ENCODE measurements at places on chromosomes 7 and 10.
A peak's percentile ranks its signal among the peaks of the same experiment; 100 is the strongest.

DNA sequence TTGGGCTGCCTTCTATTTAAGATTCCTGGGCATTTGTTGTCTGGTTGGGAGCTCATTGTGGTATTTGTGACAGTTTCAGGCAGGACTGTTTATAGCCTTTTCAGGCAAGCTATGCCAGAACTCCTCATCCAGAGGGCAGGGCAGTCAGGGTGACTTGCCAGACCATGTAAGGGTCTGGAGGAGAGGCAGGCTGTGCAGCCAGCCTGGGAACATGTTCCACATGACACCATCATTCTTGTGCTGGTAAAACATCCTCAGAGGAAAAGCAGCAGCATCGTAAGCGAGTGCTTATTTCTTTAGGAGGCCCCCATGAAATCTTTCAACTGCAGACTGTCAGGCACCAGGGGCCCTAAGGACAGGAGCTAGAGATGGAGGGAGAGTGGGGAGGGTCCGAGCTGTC lies 44.0 kb upstream of the SORBS1 start:
- no peak for DNase-seq

DNA sequence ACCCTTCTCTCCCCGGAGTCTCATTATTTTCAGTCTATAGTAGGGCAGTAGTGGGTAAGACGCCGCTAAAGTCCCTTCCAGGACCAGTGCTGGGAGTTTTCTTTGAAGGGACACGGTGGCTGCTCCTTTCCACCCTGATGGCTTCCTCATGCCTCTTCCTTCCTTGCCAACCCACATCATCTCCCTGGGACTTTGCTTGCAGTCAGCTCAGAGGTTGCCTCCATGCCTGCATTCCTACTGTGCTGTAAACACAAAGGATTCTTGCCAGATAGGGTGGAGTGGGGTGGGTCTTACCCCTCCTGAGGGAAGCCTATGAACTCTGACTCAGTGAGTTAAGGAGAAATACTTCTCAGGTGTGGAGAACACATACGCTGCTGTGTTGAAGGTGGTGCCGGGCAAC lies 59.9 kb upstream of the IGFBP3 start:
- DNase-seq = no peak

GRCh38 chr7:155580367-155580766 lies 34.0 kb upstream of the CNPY1 start:
- no peak for DNase-seq

DNA sequence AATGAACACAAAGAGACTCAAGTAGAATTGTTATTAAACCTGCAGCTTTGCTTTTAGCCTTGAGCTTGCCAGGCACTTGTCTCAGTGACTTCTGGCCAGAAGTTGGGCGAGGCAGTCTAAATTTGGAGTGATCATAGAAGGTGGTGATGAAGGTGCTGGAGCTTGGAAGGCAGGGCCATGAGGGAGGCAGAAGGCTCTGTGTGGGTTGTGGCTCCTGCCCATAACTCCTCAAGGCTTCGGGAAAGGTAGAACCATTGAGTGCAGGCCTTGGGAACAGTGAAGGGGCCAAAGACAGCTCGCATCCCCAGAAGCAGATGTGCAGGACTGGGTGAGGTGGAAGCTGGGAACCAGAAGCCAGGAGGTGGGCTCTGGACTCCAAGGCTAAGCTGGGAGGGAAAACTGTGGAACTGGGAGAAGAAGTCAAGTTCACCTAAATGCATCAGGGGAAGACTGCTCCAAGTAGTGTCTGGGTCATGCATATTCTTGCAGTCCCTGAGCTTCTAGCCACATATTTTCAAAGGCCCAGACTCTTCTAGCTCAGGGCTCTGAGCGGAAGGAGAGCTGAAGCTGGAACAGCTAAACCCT lies 111.1 kb upstream of the HABP2 start:
- DNase-seq = no peak

DNA sequence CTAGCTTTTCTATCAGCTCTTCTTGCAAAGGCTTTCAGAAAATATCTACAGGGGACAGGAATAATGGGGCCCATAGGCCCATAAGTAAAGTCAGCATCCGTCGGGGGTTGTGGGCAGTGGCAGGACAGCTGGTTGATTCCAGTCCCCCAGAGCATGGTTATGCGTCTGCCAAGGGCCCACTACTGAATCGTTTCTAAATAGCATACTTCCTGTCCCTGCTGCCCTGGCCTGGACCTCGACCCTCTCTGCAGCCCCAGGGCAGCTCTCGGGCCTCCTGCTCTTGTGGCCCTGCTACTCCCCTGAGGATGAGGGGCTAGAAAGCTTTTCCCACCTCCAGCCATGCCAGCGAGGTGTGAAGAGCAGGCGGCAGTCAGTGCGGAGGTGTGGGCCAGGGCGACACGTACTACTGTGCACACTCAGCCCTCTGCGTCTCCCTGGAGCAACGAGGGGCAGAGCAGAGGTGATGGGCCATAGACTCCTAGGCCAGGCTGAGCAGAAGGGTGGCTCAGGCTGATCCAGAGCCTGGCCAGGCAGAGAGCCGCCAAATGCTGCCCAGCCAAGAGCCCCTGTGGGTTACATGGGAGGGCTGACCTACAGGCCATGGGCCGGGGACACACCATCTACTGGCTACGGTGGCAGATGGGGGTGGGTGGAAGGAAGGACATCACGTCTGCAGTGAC lies 4.7 kb upstream of the OPN4 start:
- no peak for DNase-seq

DNA sequence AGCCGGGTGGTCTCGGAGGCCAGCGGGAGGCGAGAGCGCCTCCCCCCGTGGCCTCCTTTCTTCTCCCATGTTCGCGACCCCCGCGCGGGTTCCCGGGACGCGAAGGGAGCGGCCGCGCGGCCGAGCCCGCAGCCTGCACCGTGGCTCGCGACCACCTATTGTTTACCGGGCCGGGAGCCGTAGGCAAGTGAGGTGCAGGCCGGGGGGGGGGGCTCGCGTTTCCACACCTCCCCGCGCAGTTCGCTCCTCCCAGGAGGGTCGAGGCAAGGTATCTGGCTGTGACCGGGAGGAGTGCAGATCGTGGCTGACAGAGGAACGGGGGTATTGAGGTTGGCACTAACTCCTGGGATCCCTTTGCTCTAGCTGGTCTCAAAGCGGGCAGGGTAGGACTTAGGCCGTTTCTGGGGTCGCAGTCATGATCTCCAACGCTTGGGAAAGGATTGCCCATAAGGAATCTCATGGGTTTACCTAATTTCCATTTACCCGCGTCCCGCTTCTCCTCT lies 734 bp downstream of the PTPN12 start:
- peak; percentile 29 for DNase-seq

DNA sequence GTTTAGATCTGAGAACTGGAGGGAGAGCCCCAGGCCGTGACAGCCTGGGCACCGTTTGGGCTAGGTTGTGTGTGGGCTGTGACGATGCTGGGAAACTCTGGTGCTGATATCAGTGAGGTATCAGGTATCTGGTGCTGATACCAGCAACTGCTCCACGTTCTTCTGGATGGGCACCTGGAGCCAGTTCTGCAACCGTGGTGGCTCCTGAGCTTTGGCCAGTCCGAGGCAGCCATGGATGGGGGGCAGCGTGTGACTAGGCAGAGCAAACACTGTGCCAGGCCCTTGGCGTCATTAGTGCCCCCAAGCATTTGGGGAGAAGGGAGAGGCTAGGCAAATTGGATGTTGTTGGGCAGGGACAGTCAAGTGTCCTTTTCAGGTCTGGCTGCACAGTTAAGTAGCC lies 57.9 kb downstream of the ZNF467 start:
- DNase-seq = no peak

DNA sequence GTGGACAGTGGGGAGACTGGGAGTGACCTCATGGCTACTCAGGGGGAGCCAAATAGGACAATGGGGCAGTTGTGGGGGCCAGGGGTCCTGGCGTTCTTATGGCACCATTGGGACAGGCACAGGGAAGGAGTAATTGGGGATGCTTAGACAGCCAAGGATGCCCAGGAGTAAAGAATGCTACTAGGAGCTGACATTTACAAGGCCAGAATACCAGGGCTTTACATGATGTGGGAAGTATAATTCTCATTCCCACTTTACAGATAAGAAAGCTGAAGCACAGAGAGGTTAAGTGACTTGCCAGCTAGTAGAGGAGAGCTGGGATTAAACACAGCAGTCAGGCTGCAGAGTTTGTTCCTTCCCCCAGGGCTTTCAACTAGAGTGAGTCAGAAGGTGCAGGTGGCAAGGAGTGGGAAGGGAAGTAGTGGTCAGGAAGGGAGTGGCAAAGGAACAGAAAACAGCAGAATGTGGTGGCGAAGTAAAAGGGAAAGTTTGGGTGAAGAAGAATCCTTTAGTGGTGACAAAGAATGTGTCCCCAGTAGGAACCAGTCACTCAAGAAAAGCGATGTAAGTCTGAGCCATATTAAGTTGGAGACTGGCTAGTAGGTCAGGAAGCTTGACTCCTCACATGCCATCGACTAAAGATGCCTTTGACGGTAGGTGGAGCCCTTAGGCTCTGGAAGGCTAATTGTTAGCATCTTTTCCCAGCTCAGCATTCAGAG lies 32.8 kb downstream of the CPVL start:
- no peak for DNase-seq

DNA sequence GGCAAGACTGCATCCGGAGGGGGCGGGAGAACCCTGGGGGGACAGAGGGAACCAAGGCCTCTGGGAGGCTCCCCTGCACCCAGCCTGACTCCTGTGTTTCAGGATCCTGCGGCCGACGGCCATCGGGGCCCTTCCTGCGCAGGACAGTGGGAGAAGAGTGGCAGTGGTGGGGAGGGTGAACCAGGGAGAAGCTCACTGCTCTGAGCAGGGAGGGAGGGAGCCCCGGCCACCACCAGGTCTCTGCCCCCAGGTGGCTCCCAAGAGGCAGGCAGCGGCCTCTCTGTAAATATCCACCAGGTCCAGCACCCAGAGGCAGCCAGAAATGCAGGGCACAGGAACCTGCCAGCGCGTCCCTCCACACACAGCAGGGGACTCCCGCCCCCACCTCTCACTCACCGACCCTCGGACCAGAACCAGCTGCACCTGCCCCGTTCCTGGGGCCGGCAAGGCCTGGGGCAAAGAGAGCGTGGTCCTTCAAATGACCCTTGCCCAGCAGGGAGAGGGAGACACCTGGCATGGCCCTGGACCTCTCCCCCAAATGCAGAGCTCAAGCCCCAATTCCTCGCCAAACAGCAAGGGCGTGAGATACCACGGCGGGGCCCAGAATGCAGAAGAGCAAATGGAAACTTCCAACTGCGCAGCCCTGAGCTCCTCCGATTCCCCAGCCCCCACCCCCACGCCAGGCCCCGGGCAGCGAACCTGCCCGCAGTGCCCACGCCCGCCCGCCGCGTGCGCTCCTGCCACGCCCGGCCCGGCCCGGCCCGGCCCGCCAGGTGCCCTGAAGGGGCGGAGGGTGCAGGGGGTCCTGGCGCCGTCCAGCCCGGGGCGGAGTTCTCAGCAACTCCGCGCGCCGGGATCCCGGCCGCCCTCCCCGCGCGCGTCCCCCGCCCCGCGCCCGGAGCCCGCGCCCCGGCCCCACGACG lies 805 bp downstream of the RASGEF1A start:
- no peak for DNase-seq

- no peak for DNase-seq
Measured at GRCh38 chr7:71480791-71481190, 348.8 kb downstream of the GALNT17 start.

DNA sequence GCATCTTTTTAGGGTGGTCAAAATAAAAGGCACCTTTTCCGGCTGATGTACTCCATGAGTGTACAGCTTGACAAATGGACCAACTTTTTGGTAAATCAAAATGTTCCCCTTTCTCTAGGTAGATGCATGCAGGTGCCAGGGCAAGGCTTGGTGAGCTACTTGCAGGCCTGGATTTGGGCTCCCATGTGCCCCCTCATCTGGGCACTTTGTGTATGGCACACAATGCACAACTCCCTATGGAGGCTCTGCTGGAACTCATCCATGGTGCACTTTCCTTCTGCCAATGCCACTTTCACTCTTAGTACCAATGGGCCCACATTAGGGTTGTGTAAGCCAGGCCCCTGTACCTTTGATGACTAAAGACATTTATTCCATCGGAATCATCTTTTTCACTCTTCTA lies 300.8 kb downstream of the SDHAF3 start:
- DNase-seq = no peak

DNA sequence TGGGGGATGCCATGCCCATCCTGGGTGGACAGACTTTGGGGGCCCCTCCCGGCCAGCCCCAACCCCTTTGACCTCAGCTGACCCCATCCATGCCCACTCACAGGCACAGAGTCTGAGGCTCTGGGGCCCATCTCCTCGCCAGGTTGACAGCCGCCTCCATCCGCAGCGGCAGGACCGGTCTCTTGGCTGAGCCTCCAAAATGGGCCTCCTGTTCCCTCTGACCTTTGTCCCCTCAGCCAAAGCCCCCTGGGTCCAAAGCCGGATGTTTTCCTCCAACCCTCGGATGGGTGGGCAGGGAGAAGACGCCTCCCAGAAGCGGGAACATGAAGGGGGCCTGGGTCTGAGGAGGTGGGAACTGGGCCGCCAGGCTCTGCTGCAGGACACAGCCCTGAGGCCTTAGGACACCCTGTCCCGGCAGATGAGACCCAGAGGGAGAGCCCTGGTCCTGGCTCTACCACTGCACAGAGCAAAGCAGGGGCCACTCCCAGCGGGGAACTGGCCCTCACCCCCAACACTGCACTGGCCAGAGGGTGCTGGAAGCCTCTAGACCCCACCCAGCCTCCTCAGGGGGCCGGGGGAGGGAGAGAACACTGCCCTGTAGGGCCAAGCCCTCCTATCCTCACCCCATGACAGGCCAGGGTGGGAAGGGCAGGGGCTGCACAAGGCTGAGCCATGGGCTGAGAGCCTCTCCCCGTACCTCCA lies 12.6 kb downstream of the PDGFA start:
- DNase-seq = no peak

GRCh38 chr10:110827875-110828274 lies 43.9 kb upstream of the PDCD4 start:
- DNase-seq = no peak

DNA sequence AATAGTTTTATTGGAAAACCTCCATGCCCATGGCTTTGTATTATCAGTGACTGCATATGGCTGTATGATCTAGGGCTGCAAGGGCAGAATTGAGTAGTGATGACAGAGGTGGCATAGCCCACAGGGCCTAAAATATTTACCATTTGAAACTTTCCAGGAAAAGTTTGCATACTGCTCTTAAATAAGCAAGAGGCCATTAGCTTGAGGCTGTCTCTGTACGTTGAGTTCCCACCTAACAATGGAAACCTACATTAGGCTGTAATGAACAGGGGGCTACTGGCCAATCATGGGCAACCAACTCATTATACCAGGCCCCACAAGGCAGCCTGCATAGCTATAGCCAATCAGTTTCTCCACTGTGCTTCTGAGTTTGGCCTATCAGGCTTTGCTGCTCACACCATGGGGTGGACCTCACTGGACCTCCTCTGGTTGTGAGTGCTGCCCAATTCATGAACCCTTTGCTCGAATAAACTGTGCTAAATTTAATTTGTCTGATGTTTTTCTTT lies 673 bp upstream of the ST8SIA6 start:
- DNase-seq = no peak

GRCh38 chr7:47720141-47720906 lies 138.4 kb upstream of the TNS3 start:
- DNase-seq = no peak

- no peak for DNase-seq
Measured at GRCh38 chr10:26361351-26361750, 76.8 kb upstream of the APBB1IP start.
